ENCODE measurements at places on chromosomes 5 and 9. TPM values are rescaled to one million over a fixed set of nuclear protein-coding genes. Genes with fewer than 3 reads are reported as not detected.

The NAIP gene
- total RNA-seq = 4.6 TPM

The F12 gene
- 4.3 TPM for total RNA-seq

The ADAMTS19 gene
- under 0.01 TPM for total RNA-seq

The FBP2 gene
- not detected for total RNA-seq

DNA sequence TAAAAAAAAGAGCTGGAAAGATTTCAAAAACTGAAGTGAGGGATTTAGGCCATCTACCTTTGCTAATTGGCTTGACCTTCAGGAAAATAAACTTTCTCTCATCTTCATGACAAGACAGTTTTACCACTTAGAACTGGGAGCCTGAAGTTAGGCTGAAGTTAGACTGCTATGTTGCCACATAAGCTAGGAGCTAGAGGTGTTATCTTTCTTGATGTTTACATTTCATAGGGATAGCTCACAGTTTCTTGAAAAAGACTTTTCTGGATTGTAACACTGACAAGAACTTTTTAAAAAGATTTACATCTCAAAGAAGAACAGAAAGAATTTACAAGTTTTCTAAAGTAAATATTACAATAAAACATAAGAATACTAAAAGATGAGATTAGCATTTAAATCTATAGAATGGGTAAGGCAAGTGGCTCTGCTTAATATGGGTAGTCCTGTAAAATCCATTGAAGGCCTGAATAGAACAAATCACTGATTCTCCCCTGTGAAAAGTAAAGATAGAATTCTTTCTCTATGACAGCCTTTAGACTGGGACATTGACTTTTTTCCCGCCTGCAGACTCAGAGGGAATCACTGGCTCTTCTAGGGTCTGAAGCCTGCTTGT, 1665.4 kb upstream of the CDH9 start:
- no peak for DNase-seq

GRCh38 chr9:82894961-82895821, 167.8 kb downstream of the RASEF start:
- DNase-seq = no peak

- no peak for DNase-seq
Observed at GRCh38 chr9:108854641-108855528, 901 bp downstream of the ACTL7B start.

DNA sequence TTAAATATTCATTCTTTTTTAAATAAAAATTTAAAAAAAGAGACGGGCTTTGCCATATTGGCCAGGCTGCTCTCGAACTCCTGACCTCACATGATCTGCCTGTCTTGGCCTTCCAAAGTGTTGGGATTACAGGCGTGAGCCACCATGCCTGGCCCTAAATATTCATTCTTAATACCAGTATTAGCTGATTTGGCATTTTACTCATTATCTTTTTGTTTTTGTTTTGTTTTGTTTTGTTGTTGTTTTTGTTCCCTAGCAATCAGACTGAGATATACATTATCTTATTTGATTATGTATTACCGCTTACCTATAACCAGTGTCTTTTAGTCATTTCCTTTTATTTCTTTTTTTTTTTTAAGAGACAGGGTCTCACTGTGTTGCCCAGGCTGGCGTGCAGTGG, 37.9 kb downstream of the RNF44 start:
- no peak for DNase-seq

Data from glomerular endothelial cell (primary cell).